ENCODE measurements at places on chromosomes 2 and 18.

GRCh38 chr18:73660931-73661856 is 486.4 kb downstream of the FBXO15 start:
- DNase-seq = no peak

DNA sequence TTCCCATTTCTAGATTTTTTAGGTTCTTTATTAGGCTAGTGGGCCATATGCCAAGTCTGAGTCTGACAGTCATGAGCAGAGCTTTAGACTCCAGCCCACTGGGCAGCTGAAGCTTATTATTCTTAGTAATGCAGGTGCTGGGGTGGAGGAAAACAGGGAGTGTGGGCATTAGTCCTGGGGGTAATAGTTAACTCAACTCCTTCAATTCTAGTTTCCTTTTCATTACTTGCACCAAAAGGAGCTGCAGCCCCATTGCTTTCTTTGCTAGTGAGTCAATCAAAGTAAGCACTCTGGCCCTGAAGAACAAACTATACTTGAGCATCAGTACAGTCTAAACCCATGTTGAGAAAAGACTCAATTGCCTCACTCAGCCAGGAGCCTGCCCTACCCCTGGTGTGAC is 35.5 kb downstream of the ICOS start:
- no peak for DNase-seq

- DNase-seq = no peak
Measured at GRCh38 chr2:235027558-235028214, 75.9 kb downstream of the SH3BP4 start.

DNA sequence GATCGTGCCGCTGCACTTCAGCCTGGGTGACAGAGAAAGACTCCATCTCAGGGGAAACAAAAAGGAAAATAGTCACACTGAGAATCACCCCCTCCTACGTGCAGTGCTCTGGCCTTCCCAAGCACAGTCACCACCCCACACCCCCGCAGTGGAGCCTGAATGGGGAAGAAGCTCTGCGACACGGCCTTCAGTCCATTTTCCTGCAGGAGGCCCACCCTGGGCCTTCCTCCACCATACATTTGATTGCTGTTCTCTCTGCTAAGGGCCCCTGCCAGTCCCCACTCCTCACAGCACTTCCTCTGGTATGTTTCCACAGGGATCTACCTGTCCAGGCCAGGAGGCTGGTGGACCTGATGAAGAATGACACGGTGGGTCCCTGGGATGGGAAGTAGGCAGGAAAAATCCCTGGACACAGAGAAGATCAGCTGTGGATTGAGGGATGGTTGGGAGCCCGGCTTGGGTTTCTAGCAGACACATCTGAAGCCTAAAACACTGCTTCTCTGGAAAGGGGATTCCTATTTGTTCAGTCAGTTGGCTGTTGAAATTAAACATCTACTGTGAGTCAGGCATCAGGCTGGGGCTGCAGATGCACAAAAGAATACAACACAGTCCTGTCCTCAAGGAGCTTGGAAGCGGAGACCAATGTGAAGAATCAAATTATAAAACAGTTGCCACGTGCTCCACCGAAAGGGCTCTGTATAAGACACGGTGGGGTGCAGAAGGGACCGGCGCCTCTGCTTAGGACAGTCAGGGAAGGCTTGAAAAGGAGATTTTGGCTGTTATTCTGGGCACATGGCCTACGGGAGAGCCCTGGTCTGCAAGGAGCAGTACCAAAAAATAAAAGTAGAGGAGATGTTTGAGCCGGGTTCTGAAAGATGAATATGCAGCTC is 82.2 kb downstream of the PLB1 start:
- DNase-seq = no peak

DNA sequence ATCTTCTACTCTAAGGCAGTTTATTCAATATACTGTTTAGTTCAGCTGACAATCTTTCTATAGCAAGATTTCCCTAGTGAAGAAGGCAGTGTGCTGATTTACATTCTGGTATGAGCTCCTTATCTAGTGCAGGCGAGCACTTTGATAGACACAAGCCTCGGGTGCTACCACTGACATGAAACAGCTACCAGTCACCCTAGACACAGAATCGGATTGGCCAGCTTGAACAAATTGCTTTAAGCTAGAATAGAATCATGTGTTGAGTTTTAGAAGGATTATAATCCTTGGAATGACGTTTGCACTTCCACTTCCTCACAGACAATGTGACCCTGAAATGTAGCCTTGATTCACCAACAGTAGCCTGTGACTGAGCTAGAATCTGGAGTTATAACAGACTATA is 394.0 kb downstream of the EPHA4 start:
- DNase-seq = no peak

GRCh38 chr2:14937336-14937735 is 304.8 kb downstream of the LRATD1 start:
- DNase-seq = no peak

GRCh38 chr2:66441581-66442320 is 6.8 kb downstream of the MEIS1 start:
- DNase-seq = no peak

DNA sequence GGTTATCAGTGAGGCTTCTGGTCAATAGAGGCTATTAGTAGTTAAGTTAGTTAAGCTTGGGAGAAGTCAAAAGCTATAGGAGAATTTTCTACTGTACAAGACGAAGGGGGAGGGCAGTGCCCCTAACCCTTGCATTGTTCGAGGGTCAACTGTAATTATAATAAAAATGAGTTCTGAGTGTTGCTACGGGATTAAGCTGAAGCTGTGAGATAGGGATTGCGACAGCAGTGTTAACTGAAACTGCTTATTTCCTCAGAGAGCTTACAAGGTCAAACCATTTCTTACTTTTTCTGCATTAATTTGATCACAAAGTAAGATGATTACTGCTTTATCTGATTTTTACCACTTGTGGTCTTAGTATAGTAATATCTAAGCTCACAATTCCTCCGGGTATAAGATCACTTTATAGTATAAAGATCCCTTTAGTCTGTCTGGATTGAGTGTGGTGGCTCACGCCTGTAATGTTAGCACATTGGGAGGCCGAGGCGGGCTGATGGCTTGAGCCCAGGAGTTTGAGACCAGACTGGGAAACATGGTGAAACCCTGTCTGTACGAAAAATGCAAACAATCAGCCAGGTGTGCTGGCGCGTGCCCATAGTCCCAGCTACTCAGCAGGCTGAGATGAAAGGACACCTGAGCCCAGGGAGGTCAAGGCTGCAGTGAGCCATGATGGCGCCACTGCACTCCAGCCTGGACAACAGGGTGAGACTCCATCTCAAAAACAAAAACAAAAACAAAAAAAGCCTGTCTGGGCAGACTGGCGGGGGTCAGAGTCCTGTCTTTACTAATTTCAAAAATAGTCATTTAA is 119.5 kb upstream of the TLK1 start:
- DNase-seq = no peak

GRCh38 chr2:111679202-111679601 is 204.8 kb downstream of the ANAPC1 start:
- DNase-seq = no peak

GRCh38 chr2:101382442-101382841 is 4.9 kb downstream of the CREG2 start:
- no peak for DNase-seq

GRCh38 chr2:39447266-39448168 is 10.4 kb upstream of the MAP4K3 start:
- no peak for DNase-seq

DNA sequence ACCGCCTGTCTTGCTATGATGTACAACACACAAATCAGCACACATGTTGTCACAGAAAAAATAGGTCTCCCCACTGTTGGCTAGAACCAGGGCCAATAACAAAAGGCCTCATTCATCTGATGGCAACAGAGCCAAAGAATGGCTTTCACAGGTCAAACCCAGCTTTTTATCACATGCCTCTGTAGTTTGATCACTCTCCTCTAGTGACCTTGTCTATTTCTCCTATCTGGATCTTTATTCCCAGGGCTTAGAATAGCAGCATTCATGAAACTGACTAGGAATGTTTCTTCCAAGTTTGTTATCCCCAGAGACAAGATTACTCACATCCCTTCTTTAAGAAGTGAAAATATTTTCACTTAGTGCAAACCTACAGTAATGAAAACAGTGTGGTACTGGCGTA is 285.8 kb upstream of the GYPC start:
- DNase-seq = no peak

DNA sequence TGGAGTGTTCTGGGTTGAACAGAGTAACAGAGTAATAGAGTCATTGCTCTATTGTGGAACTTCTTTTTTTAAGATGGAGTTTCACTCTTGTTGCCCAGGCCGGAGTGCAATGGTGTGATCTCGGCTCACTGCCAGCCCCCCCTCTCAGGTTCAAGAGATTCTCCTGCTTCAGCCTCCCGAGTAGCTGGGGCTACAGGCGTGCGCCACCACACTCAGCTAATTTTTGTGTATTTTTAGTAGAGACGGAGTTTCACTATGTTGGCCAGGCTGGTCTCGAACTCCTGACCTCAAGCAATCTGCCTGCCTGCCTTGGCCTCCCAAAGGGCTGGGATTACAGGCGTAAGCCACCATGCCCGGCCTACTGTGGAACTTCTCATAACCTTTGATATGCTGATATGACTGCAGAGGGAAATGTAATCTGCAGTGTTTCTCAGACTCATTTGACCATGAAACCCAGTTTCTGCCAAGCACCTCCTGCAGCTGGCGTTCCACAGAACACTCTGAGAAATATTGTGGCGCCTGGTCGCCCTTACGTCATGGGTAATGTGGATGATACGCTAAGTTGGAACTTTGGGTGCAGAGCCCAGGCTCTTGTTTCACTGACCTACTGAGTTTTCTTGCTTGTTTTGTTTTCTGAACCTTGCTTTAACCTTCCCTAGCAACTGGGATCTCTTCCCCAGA is 213.8 kb downstream of the BCL2 start:
- no peak for DNase-seq

GRCh38 chr2:230738391-230738811 is 25.8 kb downstream of the CAB39 start:
- DNase-seq = no peak

DNA sequence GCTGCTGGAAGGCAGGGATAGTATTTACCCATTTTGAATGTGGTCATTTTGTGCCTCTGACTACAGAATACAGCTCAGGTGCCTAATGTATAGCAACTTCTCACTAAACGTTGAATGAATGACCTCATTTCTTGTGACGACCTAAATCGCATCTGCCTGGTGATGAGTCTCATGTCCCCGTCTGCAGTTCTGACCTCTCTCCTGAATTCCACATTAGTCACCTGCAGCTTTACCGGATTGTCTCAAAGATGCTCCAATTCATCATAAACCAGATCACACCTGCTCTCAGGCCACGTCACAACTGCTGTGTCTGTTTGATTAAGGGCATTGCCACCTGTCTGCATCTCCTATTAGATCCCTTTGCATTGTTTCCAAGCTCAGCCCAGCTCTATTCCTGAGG is 133.6 kb upstream of the MYT1L start:
- no peak for DNase-seq

DNA sequence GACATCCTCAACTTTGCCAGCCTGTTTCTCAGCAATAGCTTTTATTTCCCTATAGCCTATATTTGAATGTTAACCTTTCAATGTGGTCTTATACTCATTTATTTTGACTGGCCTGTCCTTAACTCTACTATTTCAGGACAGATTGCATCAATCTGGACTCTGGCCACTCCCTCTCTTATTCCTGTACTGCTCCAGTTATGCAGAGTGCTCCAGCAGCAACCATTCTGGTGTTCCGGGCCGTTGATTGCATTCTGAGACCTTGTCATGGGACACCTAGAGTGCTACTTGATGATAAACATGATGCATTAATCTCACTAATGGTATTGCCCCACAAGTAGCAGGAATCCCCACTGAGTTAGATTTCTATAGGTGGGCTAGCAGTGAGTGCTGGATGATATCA is 363.4 kb downstream of the LRRTM1 start:
- no peak for DNase-seq
